ENCODE measurements at places on chromosomes 12 and 14.

DNA sequence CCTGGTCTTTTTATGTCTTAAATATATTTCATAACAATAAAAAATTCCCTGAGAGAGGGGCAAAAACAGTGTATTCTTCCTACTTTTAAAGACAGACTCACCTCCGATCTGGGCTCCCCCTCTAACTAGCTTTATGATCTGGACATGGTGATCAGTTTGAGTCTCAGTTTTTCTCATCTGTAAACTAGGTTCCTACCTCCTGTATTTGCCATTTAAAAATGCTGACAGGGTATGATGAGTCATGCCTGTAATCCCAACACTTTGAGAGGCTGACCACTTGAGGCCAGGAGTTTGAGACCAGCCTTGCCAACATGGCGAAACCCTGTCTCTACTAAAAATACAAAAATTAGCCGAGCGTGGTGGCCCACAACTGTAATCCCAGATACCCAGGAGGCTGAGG lies 114.8 kb upstream of the LHX5 start:
- no peak for DNase-seq

DNA sequence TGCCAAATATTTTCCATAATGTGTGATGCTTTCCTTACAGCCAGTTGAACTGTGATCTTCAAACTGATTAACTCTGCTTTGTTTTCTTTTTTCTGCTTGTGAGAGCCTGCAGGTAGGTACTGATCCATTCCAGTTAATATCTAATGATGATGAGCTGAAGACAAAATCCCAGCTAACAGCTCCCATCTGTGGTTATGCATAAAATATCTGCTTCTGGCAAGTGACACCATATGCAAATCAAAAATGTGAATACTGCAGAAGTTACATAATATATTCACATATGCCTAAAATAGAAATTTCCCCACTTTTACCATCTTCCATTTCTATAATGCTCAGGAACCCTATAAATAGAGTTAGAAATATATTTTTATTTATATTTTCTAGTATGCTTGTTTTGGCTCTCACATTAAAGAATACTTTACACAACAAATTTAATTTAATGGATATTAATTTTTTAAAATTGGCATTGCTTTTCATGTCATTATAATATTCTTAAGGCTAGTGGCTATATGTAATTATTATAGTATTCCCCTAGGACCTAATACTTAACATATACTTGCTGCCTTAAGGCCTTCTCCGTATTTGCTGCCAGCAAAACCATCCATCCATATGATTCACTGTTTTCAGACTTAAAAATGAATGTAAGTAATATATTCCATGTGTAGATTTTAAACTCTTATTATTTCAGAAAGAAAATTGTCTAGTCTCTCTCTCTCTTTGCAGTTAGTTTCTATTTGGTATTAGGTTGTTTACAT lies 83.8 kb downstream of the CCER1 start:
- no peak for DNase-seq

DNA sequence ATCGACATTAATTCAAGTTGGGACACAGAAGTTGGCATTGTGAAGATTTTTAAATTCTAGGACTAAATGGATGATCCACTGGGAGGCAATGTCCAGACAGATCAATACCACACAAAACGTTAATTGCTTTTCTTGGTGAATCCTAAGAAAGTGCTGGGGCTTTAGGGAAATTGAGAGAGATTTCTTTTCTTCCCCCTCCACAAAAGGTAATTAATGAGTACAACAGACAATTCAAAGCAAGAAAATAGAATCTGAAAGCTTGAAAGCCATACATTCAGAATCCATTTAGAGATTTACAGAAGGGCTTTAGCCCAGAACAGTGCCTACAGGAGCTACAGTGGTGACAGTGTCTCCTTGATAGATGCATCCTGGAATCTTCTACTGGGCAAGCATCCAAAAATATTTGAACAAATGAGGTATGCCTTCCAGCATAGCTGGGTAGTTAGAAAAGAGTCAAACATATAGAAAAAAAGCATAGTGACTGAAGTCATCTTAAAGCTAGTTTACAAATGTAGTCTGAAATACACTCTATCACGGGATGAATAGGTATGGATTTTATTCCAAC lies 718.1 kb downstream of the DIO2 start:
- DNase-seq: no peak

DNA sequence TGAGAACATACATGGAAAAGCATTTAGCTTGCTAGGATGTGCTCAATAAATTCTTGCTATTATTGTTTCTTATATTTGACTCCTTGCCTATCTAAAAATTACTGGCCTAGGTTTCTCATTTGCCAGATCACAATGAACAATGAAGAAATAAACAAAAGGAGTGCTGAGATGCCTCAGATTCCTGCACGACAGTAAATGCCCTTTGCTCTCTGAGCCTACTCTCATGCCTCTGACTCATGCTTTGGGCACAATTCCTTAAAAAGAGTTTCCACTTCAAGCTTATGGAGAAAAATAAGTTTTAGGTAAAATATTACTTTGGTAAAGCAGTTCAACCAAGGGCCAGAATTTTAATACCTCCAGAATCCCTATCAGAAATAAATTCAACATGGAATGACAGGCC lies 30.9 kb downstream of the GRIN2B start:
- DNase-seq: no peak

GRCh38 chr14:88791629-88792472 lies 902 bp downstream of the EML5 start:
- DNase-seq: peak; percentile 12

DNA sequence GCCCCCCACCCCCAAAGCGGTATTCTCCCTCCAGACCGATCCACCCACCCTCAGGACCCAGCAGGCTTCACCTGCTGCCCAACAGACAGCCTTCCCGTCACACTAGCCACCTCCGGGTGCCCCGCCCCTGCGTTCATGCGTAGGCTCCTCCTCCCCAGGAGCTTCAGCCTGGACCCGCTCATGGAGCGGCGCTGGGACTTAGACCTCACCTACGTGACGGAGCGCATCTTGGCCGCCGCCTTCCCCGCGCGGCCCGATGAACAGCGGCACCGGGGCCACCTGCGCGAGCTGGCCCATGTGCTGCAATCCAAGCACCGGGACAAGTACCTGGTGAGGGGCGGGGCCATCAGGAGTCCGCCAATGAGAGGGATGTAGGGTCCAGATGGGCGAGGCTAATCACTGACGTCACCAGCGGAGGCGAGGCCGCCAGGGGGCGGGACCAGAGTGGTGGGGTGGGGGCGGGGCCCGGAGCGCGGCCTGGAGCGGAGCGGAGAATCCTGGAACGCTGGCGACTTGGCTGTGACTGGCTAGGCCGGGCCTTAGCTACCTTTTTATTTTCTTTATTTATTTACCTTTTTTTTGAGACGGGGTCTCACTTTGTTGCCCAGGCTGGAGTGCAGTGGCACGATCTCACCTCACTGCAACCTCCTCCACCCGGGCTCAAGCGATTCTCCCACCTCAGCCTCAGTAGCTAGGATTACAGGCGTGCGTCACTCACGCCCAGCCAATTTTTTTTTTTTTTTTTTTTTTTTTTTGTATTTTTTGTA lies 4.4 kb downstream of the TNS2 start:
- DNase-seq: peak; percentile 94

DNA sequence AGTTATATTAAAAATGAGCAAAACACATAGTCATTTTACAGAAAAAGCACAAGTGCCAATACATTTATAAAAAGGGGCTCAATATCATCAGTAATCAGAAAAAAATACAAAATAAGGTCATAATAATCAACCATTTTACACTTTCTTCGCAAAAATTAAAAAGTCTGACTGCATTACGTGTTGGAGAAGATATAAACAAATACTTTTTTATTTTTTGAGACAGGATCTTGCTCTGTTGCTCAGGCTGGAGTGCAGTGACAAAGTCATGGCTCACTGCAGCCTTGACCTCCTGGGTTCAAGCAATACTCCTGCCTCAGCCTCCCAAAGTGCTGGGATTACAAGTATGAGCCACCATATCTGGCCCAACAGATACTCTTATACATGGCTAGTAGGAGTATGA lies 181.5 kb upstream of the DIO3 start:
- DNase-seq: no peak

- no peak for DNase-seq
These were observed 36.2 kb downstream of the PSEN1 start for GRCh38 chr14:73172500-73172899.

DNA sequence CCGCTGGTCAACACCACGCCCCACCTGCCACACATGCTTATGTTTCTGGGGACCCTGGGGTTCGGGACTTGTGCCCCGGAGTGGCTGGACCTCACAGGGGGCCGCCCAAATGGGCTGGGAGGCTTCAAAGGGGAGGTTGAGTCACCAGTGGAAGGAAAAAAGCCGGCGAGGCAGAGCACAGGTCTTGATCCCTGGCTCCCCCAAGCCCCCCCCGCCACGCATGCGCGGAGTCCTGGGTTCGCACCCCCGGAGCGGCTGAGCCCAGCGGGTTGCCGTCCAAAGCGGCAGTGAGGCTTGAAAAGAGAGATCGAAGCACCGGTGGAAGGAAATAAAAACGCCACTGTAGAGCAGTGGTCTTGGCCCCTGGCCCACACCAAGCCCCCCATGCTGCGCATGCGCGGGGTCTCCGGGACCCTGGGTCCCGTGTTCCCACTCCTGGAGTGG lies 313.5 kb downstream of the ALG10 start:
- no peak for DNase-seq

- DNase-seq: no peak
These were observed 23.4 kb downstream of the DLK1 start for GRCh38 chr14:100749967-100750597.

- DNase-seq: peak; percentile 66
These were observed 62.6 kb downstream of the SEL1L start for GRCh38 chr14:81471062-81471461.

DNA sequence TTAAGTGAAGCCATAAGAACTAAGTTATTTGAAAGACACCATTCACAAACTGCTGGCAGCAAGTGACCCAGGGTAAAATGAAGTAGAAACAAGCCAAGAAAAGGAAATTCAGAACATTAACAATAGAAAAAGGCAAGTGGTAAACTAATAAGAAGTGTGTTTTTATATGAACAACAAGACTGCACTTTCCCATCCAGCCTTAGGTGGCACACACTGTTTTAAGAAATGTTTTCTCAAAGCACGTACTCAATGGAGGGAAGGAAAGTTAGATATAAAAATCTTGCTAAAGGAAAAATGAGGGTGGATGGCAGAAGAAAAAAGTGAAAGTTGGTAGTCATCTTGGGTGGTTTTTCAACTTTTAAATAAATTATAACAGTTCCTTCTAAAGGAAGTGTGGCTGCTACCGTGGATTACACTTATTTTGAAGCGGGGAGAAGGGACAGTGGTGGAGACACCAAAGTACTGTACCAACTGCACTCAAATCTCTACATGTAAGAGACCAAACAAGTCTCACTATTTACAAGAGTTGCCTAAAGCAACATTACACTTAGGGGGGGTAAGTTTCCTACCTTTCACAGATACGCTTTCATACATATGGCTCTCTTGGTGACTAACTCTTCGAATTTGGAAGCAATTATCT lies 58.8 kb downstream of the SEL1L start:
- no peak for DNase-seq

GRCh38 chr12:57460468-57460784 lies 841 bp downstream of the GLI1 start:
- peak; percentile 17 for DNase-seq

DNA sequence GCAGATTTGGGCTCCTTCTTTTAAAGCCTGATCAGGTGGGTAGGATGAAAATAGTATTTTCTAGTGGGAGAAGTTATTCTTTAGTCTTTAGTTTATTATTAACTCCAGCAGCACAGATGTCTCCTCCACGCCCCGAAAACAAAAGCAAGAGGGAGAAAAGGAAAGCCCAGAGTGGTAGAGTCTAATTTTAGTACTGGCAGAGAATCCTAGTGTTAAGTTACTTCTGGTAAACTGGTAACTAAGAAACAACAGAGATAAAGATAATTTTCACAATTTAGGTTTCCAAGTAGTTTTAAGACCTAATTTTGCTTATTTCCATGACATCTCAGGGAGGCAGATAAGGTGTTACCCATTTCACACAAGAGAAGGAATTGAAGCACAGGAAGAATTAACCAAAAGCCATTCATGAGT lies 16.3 kb downstream of the ATP5MC2 start:
- no peak for DNase-seq
